ENCODE measurements at places on chromosomes 1 and 21.

DNA sequence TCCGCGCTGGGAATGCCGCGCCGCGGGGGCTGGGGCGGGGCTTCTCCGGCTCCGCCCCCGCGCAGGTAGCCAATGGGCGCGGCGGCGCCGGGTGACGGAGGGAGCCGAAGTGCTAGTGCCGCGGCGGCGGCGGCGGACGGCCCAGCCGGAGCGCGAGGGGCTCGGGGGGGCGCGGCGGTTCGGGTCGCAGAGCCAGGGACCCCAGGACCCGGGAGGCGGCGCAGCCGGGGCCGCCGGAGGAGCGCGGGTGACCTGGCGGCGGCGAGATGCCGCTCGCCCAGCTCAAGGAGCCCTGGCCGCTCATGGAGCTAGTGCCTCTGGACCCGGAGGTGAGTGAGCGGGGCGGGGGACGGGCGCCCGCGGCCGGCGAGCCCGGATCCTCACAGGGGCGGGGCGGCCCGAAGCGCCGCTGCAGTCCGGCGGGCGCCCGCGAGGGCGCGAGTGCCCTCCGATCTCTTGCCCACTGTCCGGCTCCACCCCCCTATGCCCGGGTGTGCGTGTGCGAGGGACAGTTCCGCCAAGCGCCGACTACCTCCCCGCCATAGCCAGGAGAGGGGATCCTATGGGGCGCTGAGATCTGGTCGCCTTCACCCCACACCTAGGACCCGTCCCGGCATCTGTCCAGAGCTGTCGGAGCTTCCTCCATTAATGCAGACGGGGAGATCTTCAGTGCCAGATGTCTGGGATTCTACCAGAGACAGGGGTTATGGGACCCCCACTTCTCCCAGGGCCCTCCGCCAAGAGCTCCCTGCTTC is at the start of gene RPS6KA1:
TSS of gene RPS6KA1 (plus strand) at position 107 of the 755 bp plus-strand sequence. CDS start at position 267, 160 bp downstream.
- DNase-seq: peak; percentile 53

- DNase-seq: no peak
Observed at GRCh38 chr1:17451731-17452130, 12.3 kb upstream of the RCC2 start.

DNA sequence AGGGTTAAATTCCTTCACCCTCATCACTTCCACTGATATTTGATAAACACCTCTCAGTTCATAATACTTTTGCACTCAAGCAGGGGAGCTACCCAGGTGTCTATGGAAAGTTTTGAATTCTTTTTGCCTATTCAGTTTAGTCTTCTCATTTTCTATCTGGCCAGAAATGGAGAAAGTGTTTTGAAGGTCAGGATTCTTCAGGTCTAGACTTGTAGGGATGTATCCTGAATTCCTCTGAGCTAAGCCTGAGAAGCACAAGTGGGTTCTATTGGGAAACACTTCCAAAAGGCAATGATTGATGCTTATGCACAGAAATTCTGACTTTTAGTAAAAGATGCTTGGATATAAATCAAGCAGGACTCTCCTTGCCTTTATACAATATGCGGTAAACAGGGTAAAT is 217.8 kb upstream of the HOOK1 start:
- DNase-seq: no peak

GRCh38 chr1:23664837-23665795 is 26.5 kb upstream of the RPL11 start:
- no peak for DNase-seq

GRCh38 chr1:93768380-93768863 is 86.8 kb upstream of the BCAR3 start:
- no peak for DNase-seq

GRCh38 chr1:233085566-233085965 is 135.2 kb downstream of the NTPCR start:
- DNase-seq: no peak
